ENCODE measurements at places on chromosomes 2 and 18. TPM values are rescaled to one million over a fixed set of nuclear protein-coding genes. Genes with fewer than 3 reads are reported as not detected.

Gene EPB41L3
- total RNA-seq = 10.4 TPM

Gene RAB17
- total RNA-seq = 0.18 TPM

Gene STARD6
- total RNA-seq = not detected

Gene RANBP2
- total RNA-seq = 68.1 TPM

Gene ADD2
- 31.5 TPM for total RNA-seq

Gene CNDP1
- total RNA-seq = not detected

Gene MAPK4
- total RNA-seq = not detected

Gene C1D
- total RNA-seq = 21.4 TPM

Gene PSMG2
- 118 TPM for total RNA-seq
